DMS153 (cell line): ENCODE measurements at places on chromosomes 11 and 22.

DNA sequence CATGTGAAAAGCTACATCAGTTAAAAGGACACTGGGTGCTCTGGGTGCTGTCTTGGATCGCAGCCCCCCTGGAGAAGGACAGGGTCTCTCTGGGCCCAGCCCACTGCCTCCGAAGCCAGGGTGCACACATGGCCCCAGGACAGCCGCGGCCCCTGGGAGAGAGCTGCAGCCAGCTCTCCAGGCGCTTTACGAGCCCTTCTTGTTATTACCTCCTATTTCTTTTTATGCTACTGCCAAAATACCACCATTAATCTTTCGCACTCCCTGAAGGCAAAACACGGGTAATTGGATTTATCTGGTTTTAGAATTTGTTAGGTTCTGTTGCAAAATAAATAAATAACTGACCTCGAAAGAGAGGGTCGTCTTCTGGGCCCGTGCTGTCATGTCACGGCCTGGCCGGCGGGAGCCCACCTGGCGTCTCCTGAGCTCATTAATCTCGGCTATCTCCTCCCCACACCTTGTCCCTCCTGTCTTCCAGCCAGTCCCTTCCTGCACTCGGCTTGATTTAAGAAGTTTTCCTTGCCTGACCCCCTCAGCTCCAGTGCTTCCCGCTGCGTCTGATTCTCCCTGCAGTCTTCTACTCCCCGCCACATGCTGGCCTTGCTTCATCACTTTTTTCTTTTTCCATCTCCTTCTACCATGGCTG, 611.7 kb downstream of the OPCML start:
- no peak for DNase-seq

- DNase-seq: no peak
Observed at GRCh38 chr11:79313530-79313913, 127.3 kb downstream of the TENM4 start.

GRCh38 chr11:119324189-119324588, 7.3 kb upstream of the MCAM start:
- no peak for DNase-seq

- DNase-seq: no peak
Observed at GRCh38 chr11:72235351-72236057, 8.5 kb downstream of the PHOX2A start.

GRCh38 chr11:3815845-3816244, 7.5 kb downstream of the PGAP2 start:
- DNase-seq: no peak

GRCh38 chr11:130737866-130738431, 178.3 kb downstream of the SNX19 start:
- DNase-seq: no peak

- no peak for DNase-seq
Observed at GRCh38 chr22:17980015-17980590, 44.3 kb downstream of the MICAL3 start.

- DNase-seq: no peak
Observed at GRCh38 chr22:19036229-19036522, 86.0 kb downstream of the DGCR2 start.

- no peak for DNase-seq
Observed at GRCh38 chr22:50399751-50400331, 56.7 kb downstream of the PPP6R2 start.

- DNase-seq: no peak
Observed at GRCh38 chr11:76587820-76588454, 82.6 kb downstream of the LRRC32 start.
